Transverse colon (tissue), 4 donors: ENCODE measurements at places on chromosomes 6 and 20. TPM values are rescaled to one million over a fixed set of nuclear protein-coding genes. Genes with fewer than 3 reads are reported as not detected.

DNA sequence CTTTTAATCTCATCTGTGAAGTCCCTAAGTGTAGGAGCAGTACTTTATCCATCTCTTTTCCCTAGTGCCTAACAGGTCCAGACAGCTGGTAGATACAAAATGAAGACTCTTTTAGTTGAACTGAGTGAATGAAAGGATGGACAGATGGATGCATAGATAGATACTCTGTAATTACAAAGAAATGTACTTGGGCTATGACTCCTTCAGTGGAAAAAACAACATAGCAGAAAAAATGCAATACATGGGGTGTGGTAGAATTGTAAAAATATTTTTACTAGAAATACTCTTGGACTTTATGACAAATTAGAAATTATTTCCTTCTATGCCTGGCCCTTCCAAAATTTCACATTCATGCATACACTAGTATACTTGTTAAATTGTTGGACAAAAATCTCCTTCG lies 29.3 kb downstream of the KCNQ5 start:
- no peak overlapping the region for H3K4me3 ChIP-seq
- no peak overlapping the region for H3K27ac ChIP-seq
- H3K4me1 ChIP-seq, result no peaks in the 10 kb centered on the region

Gene TIAM2
- 4.2 TPM for total RNA-seq

DNA sequence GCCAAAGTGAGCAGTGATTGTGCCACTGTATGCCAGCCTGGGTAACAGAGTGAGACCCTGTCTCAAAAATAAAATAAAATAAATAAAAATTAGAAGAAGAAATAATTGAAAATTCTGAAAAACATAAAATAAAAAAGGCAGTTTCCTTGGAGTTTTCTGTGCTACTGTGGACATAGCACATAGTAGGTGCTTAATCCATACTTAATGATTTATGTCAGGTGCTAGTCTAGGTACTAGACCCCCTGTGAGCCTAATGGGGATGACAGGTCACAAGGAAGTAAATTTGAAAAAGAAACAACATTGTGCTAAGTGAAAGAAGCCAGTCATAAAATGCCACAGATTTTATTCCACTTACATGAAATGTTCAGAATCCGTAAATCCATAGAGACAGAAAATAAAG lies 9.2 kb upstream of the SLC9A8 start:
- no peaks in the 10 kb centered on the region for H3K36me3 ChIP-seq
- H3K4me3 ChIP-seq, result no peak overlapping the region
- no peak for DNase-seq
- peaks cover 4% of the 10 kb centered on the region for H3K4me1 ChIP-seq

- no peaks in the 10 kb centered on the region for H3K27me3 ChIP-seq
- H3K27ac ChIP-seq, result peak overlapping the region; percentile 95
- no peak for DNase-seq
- peaks cover 24% of the 10 kb centered on the region for H3K36me3 ChIP-seq
- H3K4me3 ChIP-seq, result peak overlapping the region; percentile 66
Observed at GRCh38 chr20:35699957-35700624, 886 bp downstream of the ROMO1 start.

Gene RBBP8NL
- 4.9 TPM for total RNA-seq

DNA sequence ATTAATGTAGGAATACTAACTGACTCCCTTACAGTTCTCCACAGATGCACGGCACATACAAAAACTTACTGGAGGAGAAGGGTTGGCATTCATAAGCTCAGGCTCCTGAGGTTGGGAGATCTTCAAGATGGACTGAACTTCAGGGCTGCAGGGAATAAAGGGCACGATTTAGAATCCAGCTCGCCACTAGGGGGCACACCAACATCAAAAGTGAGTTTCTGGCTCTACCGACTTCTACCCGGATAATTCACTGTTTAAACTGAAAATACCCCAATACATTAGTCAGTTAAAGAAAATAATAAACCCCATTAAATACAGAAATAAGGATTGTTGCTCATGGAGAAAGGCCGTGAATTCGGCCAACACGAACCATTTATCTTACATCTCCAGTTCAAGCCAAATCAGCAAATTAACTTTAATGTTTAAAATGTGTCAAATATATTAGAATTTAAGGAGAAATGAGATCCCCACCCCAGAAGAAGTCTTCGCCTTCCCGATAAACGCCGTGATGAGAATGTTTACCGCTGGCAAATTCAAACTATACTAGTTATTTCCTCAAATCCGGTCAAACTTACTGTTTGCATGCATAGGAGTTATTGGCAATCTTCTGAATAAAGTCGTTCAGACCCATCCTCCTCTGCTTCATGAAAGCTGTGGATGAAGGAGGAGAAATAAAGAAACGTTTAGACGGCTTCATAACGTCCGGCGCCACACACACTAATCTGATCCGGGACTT lies 121.7 kb upstream of the SLC2A12 start:
- H3K4me1 ChIP-seq, result peaks cover 3% of the 10 kb centered on the region
- DNase-seq, result peak; percentile 90
- H3K27me3 ChIP-seq, result no peaks in the 10 kb centered on the region
- H3K4me3 ChIP-seq, result peak overlapping the region; percentile 90

Gene ABHD16B
- not detected for total RNA-seq

GRCh38 chr20:21496452-21496851 lies 17.4 kb downstream of the NKX2-2 start:
- DNase-seq, result no peak
- no peak overlapping the region for H3K27ac ChIP-seq
- H3K36me3 ChIP-seq, result no peaks in the 10 kb centered on the region
- H3K27me3 ChIP-seq, result peaks cover 67% of the 10 kb centered on the region

GRCh38 chr6:163457637-163458561 lies 43.4 kb downstream of the QKI start:
- H3K27ac ChIP-seq, result no peak overlapping the region
- no peaks in the 10 kb centered on the region for H3K36me3 ChIP-seq
- DNase-seq, result peak; percentile 11
- peaks cover 14% of the 10 kb centered on the region for H3K4me1 ChIP-seq
- H3K27me3 ChIP-seq, result no peaks in the 10 kb centered on the region

Gene CRISP2
- total RNA-seq, result not detected

- H3K4me3 ChIP-seq, result no peak overlapping the region
- H3K27me3 ChIP-seq, result no peaks in the 10 kb centered on the region
- peak overlapping the region; percentile 7 for H3K27ac ChIP-seq
- peaks cover 16% of the 10 kb centered on the region for H3K4me1 ChIP-seq
- no peaks in the 10 kb centered on the region for H3K36me3 ChIP-seq
- peak; percentile 38 for DNase-seq
Observed at GRCh38 chr6:44094403-44095242, 32.6 kb downstream of the MRPL14 start.

GRCh38 chr20:50527068-50527605 lies 17.0 kb downstream of the PTPN1 start:
- no peaks in the 10 kb centered on the region for H3K27me3 ChIP-seq
- H3K27ac ChIP-seq, result peak overlapping the region; percentile 76
- H3K4me1 ChIP-seq, result peaks cover 57% of the 10 kb centered on the region
- H3K4me3 ChIP-seq, result no peak overlapping the region
- H3K36me3 ChIP-seq, result no peaks in the 10 kb centered on the region

DNA sequence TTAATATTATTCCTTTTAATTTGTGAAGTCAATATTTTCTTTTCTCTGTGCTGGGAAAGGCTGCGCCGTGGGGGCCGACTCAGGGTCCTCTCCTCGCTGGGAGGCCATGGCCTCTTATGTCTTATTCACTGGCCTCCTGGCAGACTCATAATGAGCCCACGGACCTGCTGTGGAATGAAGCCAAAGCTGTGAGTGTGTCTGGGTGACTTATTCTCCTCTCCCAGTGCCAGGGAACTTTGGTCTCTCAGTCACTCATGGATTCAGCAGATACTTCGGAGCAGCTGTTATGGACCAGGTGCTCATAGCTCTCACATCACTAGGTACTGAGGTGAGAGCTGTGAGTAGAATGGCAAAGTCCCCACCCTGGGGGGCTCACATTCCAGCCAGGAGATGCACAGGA lies 297.6 kb downstream of the CDH26 start:
- no peak overlapping the region for H3K27ac ChIP-seq
- H3K27me3 ChIP-seq, result no peaks in the 10 kb centered on the region
- H3K4me3 ChIP-seq, result no peak overlapping the region
- H3K36me3 ChIP-seq, result no peaks in the 10 kb centered on the region
- no peak for DNase-seq

DNA sequence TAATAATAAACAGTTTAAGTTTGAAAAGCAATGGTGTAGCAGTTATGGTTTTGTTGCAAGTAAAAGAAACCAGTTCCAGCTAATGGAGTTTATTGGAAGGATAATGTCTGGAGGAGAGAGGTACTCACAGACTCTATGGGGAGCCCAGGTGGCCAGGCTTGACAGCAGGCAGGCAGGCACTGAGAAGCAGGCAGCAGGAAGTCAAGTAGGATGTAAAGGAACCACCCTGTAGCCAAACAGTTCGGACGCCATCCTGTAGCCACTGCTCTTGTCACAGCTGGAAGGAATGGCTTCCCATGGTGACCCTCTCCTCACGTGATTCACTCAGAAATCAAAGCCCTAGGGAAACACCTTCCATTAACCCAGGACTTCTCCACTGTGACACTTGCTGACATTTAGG lies 96.7 kb upstream of the MC3R start:
- DNase-seq, result no peak
- H3K36me3 ChIP-seq, result no peaks in the 10 kb centered on the region
- no peaks in the 10 kb centered on the region for H3K27me3 ChIP-seq
- no peak overlapping the region for H3K4me3 ChIP-seq
- no peaks in the 10 kb centered on the region for H3K4me1 ChIP-seq

GRCh38 chr6:104957301-104958177 lies 632 bp downstream of the LIN28B start:
- no peak overlapping the region for H3K4me3 ChIP-seq
- peaks cover 93% of the 10 kb centered on the region for H3K27me3 ChIP-seq
- no peaks in the 10 kb centered on the region for H3K36me3 ChIP-seq

GRCh38 chr20:12201289-12201991 lies 283.7 kb downstream of the BTBD3 start:
- no peaks in the 10 kb centered on the region for H3K36me3 ChIP-seq
- H3K4me3 ChIP-seq, result no peak overlapping the region
- no peak for DNase-seq
- no peaks in the 10 kb centered on the region for H3K4me1 ChIP-seq

GRCh38 chr6:46015119-46015968 lies at the start of gene CLIC5:
CLIC5 (minus strand) TSS chr6:46015860; CDS start chr6:46015542, 318 bp downstream.
- peak within 1 kb of the TSS; percentile 26 for H3K4me3 ChIP-seq
- peak; percentile 68 for DNase-seq
- H3K27ac ChIP-seq, result peak within 1 kb of the TSS; percentile 91
- H3K27me3 ChIP-seq, result peaks cover 36% of the 10 kb centered on the region
- H3K36me3 ChIP-seq, result no peaks in the 10 kb centered on the region

GRCh38 chr6:93735099-93735498 lies 315.7 kb upstream of the EPHA7 start:
- H3K4me3 ChIP-seq, result no peak overlapping the region
- H3K36me3 ChIP-seq, result no peaks in the 10 kb centered on the region
- H3K4me1 ChIP-seq, result peaks cover 35% of the 10 kb centered on the region
- DNase-seq, result no peak
- H3K27me3 ChIP-seq, result no peaks in the 10 kb centered on the region

Gene ANKEF1
- 4.9 TPM for total RNA-seq

Gene LY6G5C
- total RNA-seq, result 2.2 TPM

DNA sequence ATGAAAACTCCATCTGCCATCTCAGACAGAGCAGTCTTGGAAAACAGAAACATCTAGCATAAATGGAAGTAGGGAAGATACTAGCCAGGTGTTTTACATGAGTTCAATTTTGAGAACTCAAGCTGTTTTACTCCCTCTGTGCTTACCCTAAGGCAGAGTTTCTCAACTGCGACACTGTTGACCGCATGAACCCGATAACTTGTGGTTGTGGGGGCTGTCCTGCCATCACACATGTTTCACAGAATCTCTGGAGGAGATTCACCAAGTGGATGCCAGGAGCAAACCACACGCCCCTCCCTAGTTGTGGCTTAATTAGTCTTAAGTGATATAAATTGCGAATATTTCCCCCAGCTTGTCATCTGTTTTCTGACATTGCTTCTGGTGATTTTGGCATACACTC lies 2.3 kb upstream of the SERPINB6 start:
- H3K4me1 ChIP-seq, result peaks cover 39% of the 10 kb centered on the region
- H3K27me3 ChIP-seq, result no peaks in the 10 kb centered on the region
- DNase-seq, result no peak
- no peak overlapping the region for H3K4me3 ChIP-seq
- H3K36me3 ChIP-seq, result no peaks in the 10 kb centered on the region

DNA sequence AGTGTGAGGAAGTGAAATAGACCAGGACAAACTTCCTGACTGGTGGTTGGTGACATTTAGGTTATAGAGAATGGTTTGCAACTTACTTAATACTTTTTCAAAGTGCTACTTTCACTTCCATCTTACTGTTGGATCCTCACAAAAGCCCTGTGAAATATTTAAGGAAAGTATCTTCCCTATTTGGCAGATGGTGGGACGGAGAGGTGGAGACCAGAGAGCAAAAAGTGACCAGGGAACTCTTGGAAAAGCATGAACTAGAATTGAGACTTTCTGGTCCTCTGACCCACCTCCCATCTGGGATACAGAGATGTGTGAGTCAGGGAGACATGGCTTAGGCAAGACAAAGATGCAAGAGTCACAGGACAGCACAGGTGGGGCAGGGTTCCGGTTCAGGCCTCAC lies 3.0 kb downstream of the TRIM10 start:
- H3K4me1 ChIP-seq, result peaks cover 27% of the 10 kb centered on the region
- no peak overlapping the region for H3K4me3 ChIP-seq
- no peak overlapping the region for H3K27ac ChIP-seq
- no peaks in the 10 kb centered on the region for H3K27me3 ChIP-seq
- no peak for DNase-seq

DNA sequence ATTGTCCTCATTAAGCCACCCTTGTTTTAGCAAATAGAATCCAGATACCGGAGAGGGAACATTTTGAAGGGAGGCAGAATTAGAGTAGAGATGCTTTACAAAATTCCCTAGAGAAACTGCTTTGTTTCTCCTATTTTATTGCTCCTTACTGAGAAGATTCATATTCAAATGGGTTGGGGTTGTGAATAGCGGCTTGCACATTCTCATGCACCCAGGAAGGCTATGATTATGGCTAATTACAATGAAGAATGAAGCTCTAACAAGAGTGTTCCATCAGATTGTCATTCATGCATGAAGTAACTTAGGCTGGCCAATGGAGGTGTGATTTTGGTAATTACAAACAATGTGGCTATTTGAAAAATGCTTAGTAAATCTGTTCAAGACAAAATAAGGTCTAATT lies 129.6 kb downstream of the PACRG start:
- H3K4me3 ChIP-seq, result no peak overlapping the region
- H3K27ac ChIP-seq, result no peak overlapping the region
- no peak for DNase-seq
- peaks cover 4% of the 10 kb centered on the region for H3K4me1 ChIP-seq
- no peaks in the 10 kb centered on the region for H3K27me3 ChIP-seq

Gene FAM83C
- not detected for total RNA-seq

DNA sequence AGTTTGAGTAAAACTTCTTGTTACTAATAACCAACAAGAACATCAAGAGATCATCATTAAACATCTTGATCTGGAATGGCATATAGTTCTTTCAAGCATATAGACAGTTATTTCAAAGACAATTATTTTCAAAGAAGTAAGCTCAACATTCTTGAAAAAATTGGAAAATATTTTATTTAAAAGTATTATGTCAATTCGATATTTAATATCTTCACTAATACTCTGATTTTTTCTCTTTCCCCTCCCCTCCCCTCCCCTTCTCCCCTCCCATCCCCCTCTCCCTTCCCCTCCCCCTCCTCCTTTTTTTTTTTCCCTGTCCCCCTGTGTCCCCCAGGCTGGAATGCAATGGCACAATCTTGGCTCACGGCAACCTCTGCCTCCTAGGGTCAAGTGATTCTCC lies 82.8 kb downstream of the SASH1 start:
- no peak for DNase-seq
- H3K36me3 ChIP-seq, result no peaks in the 10 kb centered on the region
- H3K27me3 ChIP-seq, result no peaks in the 10 kb centered on the region

- no peak overlapping the region for H3K4me3 ChIP-seq
- H3K27ac ChIP-seq, result no peak overlapping the region
- H3K4me1 ChIP-seq, result peaks cover 14% of the 10 kb centered on the region
- no peaks in the 10 kb centered on the region for H3K27me3 ChIP-seq
- no peak for DNase-seq
Observed at GRCh38 chr6:34300332-34300751, 51.5 kb upstream of the SMIM29 start.
